Activated CD4-positive, CD25-positive, alpha-beta regulatory T cell treated with anti-CD3 and anti-CD28 coated beads, Interleukin-2, amount 50 U/mL, for 16 hours (primary cell): ENCODE measurements at places on chromosomes 13 and 19.

DNA sequence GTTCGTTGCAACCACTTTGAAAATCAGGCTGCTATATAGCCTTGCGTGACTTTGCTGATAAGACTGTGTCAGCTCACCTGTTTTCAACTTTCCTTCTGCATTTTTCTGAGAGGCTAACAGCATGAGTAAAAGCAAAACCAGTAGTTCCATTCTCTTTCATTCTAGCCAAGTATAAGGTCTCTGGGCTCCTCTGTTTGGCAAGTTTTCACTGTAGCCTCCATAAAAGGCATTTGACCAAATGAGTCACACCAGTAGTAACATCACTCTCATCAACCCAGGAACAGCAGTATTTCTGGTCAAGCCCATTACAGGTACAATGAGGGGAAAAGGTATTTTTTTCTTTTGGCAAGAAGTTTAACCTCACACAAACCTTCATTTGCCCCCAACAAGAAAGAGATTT, 1149.8 kb upstream of the MIR17HG start:
- no peak for DNase-seq

DNA sequence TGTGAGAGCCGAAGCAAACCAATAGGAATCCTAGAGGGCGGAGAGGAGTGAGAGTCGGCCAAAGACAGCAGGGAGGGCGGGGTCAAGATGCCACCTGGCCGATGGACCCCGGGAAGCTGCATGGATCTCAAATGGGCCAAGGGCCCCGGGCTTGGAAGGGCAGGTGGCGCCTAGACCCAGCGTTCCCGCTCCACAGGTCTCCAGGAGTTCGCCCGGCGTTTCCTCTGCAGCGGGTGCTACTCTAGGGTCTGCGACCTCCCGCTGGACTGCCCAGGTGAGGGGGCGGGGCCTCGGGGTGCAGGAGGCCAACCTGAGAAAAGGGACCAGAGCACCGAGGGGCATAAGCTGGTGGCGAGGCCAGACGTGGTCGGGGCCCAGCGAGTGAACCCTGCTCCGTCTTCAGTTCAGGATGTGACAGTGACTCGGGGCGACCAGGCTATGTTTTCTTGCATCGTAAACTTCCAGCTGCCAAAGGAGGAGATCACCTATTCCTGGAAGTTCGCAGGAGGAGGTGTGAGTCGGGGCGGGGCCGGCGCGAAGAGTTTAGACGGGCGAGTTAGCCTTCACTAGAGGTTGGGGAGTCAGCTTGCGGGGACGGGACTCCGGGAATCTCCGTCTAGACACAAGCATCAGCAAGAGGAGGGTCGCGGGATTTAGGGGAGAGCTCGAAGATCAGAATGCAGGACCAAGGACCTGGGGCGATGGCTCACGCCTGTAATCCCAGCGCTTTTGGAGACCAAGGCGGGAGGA, 9.9 kb downstream of the SPACA6 start:
- no peak for DNase-seq

DNA sequence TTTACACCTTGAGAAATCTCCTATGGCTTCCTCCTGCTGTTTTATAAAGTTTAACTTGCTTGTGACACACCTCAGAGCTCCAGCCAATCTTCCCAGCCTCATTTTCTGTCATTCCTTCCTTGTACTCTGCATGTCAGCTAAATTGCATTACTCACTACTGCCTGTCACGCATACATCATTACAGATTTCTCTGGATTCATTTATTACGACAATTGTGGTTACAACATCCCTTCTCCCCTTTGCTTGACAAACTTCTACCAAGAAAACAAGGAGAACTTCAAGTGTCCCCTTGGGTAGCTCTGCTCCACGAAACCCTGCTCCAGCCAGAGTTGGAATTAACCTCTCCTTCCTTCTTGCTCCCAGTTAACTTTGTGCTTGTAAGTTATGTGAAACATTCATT, 22.0 kb upstream of the GPR18 start:
- DNase-seq: no peak

DNA sequence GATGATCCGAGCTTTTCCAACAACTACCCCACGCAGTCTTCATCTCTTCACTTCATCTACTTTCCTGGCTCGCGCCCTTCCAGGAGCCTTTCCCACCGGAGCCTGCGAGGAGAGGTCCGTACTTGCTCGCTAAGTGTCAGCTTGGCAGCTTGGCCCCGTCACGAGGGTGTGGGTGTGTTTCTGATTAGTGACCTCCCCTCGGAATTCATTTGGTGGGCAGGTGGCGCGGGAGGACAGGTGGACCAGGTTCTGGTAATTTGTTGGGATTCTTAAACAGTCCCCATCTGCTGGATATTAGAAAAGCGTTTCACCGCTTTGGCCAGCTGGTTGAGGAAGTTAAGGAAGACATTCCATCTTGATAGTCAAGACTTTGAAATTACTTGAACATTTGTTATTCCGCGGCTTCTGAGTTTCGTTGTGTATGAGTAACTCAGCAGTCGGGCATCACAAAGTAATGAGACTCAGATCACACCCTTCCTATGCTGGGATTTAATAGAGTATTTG, 515 bp downstream of the UFM1 start:
- DNase-seq: peak; percentile 32

- DNase-seq: no peak
These were observed 221.1 kb upstream of the TMTC4 start for GRCh38 chr13:100895651-100896050.

DNA sequence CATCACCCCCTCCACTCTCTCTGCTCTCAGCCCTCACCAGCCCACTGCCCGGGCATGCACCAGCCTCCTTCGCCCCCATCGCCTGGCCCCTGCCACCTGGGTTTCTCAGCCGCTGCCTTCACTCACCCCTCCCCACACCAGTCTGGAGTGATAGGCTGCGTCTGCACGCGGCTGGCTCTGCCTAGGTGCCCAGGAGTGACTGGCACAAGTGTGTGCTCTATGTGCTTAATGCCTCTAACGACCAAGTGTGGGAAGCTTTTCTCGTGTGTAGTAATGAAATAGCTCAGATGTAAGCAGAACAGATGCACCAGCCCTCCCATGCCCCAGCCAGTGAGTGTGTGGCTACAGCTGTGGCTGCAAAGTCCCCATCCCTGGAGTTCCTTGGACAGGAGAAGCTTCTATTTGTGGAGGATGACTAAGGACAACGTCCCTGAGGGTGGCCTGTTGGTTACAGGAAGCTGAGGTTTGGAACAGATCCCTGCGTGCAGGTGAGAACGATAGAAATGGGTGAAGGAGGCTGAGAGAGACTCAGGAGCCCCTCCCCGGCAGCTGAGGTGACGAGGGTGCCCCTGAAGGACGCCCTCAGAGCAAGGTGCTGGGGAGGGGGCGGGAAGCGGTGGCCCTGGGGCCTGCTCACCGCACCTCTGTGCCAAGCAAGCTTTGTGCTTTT, 35.6 kb downstream of the ATP11A start:
- DNase-seq: no peak

GRCh38 chr13:53907891-53908290, 879.3 kb downstream of the OLFM4 start:
- no peak for DNase-seq

DNA sequence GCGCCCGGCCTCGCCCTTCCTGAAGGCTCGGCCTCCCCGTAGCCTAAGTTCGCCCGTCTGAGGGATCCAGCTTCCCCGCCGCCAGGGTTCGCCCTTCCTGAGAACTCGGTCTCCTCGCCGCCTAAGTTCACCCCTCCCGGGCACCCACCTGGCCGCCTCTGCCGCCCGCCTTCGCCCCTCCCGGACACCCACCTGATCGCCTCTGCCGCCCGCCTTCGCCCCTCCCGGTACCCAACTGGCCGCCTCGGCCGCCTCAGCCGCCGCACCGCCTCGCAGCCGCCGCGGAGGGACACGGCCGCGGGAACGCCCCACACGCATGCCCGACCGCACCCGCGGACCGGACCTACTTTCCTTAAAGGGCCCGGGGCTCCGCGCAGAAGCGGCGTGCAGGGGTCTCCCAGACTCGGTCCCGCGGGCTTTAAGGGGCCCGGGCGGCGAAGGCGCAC, at the start of gene MOB3A:
Gene MOB3A, minus strand, starts transcription at position 293 of the 446 bp plus-strand sequence. CDS start 17,766 bp downstream, outside the sequence.
- DNase-seq: peak; percentile 77

GRCh38 chr19:39195755-39196154, 1.0 kb upstream of the NCCRP1 start:
- no peak for DNase-seq

DNA sequence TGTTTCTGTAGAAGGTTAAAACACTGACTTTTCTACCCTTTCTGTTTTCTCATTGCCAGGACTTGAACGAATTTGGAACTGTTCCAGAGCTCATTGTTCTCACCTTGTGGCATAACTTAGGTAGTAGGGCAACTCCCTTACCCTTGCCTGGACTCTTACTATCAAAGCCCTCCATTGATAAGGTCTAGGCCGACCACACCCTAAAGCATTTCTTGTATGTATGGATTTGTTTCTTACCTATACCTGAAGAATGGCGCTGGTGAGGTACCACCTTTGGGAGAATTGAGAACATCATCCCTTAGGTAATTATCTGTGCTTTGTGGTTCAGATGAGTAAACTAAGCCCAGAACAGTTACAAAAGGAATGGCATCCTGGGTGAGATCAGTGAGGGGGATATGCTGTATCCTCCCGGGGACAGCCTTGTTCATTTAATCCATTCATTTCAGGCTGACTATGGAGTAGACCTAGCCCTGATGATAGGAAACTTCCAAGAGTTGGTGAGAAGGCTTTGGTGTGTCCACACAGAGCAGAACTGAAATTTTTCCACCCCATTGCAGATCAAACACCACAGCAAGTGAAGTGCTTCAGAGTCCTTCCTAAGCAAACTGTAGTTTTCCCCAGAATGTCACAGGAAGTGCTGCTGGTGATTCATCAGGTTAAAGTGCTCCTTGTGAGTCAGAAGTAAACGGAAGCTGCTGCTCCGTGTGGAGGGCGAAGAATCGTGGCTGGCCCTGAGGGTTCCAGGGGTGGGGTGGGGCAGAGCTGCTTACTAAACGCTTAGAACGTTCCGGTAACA, 113.0 kb downstream of the TEX26 start:
- DNase-seq: peak; percentile 49

DNA sequence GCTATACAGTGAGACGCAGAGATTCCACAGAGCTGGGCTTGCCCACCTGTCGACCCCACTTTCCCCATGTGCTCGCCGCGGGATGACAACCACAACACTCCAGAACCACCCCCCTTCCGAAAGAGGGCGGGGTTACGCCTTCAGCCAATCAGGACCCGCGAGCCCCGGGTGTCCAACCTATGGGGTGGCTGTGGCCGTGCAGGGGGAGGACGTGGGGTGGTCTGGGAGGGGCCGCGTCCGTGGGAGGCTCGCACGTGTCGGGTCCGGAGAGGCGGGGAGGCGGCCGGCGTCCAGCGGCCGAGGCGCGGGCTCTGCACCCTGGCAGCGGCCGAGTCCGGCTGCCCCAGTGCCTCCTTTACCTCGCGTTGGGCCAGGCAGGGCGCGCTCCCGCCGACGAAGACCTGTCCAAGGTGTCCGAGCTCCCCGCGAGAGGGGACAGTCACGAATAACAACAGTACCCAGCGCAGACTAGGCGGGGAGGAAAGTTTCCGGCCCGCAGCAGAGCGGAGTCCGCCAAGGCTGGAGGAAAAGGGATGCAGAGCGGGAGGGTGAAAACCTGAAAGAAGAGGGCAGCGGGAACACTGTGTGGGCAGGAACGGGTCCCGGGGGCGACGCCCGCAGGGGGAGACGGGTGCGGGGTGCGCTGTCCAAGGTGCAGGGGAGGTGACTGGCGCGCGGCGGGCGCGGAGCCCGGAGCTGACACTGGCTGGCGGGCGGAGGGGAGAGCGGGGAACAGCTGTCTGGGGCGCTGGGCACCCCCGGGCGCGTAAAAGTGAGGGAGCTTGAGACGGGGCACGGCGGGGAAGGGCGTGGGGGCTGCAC, 911 bp downstream of the ENOX1 start:
- DNase-seq: no peak

DNA sequence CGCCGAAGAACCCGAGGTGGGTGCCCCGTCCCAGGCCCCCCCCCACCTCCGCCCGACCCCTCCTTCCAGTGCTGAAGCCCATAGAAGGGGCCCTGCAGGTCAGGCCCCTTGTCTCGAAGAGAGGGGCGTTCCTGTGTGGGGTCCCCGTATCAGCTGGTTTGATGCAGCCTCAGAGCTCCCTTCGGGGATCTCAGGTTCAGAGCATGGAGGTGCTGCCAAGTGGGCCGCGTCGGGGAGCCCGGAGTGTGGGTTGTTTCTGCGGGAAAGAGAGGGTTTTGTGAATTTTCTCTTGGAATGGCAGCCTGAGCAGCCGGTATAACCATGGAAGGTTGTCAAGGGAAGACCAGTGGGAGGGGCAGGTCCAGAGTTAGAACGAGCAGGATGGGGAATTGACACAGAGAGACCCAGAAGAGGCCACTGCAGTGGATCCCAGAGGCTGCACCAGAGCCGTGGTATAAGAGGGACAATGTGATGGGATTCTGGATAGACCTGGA, 384 bp downstream of the TRAPPC2B start:
- DNase-seq: no peak

- no peak for DNase-seq
These were observed 6.7 kb downstream of the GRIN2D start for GRCh38 chr19:48400018-48400742.

DNA sequence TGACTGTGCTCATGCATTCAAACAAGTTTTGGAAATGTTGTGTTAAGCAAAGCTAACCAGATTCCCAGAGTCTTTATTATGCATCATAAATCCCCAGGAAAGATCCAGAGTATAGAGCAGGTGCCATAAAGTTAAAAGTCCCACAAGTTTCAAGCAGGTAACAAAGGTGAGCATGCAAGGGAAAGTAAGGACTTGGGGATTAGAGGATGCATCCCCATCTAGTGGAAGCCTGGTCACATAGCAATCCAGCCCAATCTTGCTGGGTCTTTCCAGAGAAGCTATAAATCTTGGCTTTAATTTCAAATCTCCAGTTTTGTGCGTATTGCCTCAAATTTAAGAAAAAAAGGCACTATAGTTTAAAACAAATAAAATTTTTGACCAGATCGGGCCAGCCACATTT, 72.7 kb downstream of the ZNF254 start:
- DNase-seq: no peak

- peak; percentile 19 for DNase-seq
These were observed 294.2 kb downstream of the ZNF536 start for GRCh38 chr19:30666301-30666803.

DNA sequence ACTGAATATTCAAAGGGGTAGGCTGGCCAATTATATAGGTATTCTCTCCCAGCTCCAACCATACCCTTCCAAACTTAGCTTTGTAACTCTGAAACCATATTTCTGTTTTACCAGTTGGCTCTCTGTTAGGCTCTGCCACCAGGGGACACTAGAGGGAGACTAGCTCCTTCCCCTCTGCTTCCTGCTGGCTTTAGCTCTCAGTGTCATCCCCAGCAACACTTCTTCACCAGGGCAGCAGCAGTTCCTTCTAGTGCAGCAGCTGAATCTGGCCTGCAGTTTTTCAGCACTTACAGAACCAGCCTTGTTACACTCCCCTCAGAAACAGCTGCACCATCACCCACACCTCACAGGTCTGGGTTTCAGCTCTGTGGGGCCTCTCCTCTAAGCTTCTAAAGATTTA, 51.0 kb upstream of the DOCK9 start:
- DNase-seq: no peak

DNA sequence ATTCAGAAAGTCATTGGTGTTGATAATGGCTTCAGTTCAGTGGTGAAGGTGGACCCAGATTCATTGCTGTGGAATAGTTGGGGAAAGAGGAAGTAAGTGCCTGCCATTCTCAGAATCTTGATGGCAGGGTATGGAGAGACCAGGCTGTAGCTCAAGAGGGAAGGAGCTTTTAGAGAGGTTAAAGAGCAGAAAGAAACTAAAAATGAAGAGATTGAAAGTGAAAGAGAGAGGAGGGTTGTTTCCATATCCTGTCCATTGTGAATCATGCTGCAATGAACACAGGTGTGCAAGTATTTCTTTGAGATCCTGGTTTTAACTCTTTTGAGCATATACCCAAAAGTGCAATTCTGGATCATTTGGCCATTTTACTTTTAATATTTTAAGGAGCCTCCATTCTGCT, 12.5 kb downstream of the GJB6 start:
- DNase-seq: no peak
